Stimulated activated CD4-positive, alpha-beta T cell treated with anti-CD3 and anti-CD28 coated beads, Interleukin-4, amount 100 ng/mL, for 48 hours (primary cell): ENCODE measurements at places on chromosomes 2 and 18.

DNA sequence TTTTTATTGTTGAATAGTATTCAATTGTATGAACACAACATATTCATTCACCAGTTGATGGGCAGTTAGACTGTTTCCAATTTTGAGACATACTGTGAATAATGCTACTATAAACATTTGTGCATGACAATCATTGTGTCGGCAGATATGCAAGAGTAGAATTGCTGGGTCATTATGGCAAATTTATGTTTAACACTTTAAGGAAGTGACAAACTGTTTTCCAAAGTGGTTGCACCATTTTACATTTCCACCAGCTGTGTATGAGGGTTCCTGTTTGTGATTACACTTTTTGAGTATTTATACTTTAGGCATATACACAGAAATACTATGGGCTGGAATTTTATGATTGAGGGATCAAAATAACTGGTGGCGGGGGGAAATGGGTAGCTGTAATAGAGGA lies 61.2 kb downstream of the MAP4K3 start:
- no peak for DNase-seq

GRCh38 chr2:72561621-72562318 lies 264.1 kb downstream of the EXOC6B start:
- no peak for DNase-seq

DNA sequence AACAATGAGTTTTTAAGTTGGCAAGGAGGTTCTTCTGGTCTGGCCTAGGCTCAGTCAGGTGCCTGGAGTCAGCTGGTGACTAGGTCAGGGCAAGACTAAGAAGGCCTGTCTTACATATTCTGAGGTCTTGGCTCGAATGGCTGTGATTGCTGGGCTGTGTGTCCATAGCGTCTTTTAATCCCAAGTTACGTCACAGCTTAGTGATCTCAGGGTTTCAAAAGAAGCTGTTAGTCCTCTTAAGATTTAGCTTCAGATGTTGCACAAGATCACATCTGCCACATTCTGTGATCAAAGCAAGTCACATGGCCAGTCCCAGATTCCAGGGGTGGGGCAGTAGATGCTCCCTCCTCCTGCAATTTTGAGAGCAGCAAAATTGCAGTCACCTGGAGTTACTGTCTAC lies 61.3 kb downstream of the PKP4 start:
- DNase-seq: no peak

GRCh38 chr2:128686497-128686859 lies 367.8 kb upstream of the HS6ST1 start:
- no peak for DNase-seq

DNA sequence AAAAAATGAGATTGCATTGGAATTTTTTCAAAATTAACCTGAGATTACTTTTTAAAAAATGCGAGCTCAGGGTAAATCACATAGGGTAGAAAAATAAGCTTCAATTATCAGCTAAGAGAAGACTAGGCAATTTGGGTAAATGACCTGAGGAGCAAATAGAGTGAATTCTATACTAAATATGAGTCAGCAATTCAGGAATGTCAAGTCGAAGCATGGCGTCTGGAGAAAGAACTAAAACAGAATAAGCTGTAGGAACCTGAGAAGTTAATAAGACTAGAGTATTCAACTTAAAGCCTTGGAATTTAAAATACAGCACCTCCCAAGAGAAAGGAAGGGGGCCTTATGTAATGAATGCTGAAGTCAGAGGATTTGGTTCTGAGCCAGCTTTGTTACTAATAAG lies 487.0 kb downstream of the SUCLG1 start:
- no peak for DNase-seq

- DNase-seq: no peak
Observed at GRCh38 chr2:129847043-129847442, 132.4 kb upstream of the RAB6C start.

- DNase-seq: no peak
Observed at GRCh38 chr2:43169099-43169945, 57.1 kb downstream of the ZFP36L2 start.

DNA sequence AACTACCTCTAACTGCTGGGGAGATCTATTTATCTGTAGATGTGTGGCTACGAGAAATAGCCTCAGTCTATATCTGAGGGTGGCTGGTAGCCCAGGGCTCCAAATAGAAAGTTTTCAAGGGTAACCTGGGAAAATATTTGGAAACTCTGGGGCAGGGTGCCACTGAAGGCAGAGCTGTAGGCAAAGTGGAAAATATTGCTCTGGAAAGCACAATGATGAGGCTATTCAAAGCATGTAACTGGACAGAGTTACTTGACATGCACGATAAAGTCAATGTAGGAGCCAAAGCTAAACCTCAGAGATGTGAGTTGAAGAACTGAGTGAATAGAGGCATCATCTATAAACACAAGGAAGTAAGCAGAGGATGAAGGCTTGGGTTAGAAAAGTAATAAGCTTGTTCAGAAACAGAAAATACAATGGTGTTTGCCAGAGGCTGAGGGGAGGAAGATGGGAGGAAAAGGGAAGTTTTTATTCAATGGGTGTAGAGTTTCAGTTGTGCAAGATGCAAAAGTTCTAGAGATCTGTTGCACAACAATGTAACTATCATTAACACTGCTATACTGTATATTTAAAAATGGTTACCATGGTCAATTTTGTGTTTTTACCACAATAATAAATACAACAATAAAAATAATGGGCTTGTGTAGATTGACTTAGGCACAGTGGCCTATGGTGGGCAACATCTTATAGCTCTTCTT lies 171.6 kb downstream of the MBD2 start:
- DNase-seq: no peak

DNA sequence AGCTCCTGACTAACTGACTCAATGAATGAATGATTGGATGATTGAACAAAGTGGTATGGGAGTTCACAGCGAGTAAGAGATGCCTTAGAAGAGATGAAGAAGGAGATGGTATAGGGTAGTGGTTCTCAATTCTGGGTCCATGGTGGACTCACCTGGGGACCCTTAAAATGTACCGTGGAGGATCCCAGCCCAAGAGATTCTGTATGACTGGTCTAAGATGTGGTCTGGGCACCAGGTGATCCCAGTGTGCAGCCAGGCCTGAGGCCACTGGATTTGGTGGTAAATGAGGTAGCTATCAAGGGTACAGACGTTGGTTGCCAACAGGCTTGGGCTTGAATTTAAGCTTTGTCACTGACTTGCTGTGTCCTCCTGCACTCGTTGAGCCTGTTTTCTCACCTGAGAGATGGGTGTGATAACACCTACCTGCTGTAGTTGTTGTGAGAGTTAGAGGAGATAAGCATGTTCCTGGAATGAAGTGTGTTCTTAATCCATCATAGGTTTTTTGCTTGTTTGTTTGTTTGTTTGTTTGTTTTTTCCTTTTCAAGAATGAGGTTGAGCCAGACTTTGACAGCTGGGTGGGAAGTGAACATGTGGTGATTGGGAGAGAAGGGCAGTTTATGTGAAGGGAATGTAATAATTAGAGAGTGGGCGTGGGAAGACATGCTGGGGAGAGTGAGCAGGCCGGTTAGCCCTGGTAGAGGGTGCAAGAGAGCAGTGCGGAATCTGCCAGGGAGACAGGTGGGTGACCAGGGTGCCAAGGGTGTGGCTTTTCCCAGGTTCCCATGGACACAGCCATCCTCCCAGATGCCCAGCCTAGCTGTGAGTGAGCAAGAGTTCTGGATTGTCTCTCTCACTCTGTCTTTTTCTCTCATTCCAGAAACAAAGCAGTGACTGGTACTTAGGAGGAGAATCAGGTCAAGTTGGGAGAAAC lies 31.4 kb upstream of the IL1B start:
- no peak for DNase-seq

DNA sequence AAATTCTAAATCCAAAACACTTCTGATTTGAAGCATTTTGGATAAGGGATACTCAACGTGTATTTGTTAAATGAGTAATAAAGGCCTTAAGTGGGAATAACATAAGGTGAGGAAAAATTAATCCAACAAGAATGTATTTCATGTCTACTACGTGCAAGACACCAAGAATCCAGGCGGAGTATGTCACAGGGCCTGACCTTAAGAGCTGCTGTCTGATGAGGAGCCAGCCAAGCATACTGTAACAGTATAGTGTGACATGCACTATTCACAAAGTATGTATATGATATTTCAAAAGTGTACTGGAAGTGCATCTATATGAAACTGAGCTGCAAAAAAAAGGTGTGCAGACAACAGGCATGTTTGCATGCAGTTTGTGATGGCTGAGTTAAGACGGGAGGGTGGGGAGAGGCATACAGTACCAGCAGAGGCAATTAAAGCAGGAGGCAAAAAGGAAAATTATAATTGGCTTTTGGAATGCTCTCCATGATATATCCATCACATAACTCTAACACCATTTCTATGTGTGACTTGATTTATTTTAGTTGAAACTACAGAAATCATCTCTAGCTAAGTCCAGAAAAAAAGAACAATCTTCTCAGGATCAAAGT lies 18.2 kb downstream of the IWS1 start:
- no peak for DNase-seq

DNA sequence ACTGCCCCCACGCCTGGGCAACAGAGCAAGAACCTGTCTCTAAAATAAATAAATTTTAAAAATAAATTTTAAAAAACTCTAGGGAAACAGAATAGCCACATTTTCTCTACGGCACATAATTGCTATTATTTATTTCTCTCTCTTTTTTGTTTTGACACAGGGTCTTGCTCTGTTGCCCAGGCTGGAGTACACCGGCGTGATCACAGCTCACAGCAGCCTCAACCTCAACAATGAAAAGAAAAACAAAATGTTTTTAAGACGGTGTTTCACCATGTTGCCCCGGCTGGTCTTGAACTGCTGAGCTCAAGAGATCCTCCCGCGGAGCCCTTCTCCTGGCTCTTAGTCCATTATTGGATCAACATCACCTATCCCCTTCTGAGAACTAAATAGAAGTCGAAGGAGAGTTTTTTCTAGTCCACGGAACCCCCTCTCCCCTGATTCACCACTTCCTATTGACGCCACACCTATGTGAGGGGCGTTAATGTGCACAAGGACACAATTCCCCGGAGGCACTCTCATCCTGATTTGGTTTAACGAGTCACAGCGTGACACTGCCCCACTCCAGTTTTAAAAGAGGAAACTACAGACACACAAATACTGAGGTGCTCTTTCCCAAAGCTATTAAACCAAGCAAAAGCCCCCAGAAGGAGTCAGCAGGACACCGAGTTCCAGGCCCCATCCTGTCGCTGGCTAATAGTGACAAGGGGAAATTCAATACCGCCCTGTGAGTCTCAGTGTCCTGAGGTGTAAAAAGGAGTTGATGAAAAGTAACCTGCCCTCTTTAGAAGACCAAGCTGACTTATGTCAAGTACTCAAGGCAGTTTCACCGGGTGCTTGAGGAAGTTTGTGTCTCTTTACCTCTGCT lies 1.1 kb downstream of the NPC1 start:
- DNase-seq: no peak

DNA sequence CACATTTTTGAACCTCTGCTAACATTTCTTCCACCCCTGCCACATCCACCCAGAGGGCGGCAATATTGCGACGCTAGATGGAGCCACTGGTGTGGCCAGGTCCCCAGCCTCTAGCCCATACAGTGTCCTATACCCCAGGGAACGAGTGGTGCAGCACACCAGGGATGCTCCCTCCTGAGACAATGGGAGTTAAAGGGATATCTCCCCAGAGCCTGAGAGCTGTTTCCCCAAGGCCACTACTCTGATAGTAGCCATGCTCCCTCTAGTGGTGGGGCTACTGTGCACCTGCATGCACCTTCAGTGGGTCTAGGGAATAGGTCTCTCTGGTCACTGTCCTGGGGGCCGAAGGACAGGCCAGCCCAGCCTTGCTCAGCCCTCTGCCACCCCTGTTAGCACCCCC lies 336.4 kb upstream of the FSHR start:
- DNase-seq: no peak

DNA sequence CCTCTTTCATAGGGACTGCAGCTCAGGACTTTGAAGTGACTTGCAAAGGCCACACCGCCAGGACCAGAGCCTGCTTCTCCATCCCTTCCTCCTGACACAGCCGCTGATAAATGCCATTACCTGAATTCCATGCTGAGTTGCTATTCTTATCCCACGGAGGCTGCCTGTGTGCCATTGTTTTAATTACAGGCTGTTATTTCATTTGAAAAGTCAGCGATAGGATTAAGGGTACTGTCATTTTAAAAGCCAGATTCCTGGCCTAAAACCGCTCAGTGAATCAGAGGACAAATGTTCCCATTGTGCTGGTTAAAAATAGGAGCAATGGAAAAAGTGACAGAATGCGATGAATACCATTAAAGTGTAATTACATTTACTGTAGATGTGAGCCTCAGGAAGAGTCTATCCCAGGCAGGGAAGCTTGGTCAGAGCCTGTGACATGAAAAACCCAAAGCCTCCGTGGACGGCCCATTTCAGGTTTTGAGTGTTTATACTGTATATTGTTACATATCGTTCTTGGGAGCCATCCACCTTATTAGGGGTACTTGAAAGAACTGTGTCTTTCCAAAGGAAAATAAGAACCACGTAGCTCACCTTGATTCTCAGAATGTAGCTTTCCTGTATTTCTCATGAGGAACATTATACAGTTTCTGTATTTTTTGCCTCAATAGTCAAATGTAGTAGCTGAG lies 41.3 kb downstream of the PDCL3 start:
- DNase-seq: no peak

DNA sequence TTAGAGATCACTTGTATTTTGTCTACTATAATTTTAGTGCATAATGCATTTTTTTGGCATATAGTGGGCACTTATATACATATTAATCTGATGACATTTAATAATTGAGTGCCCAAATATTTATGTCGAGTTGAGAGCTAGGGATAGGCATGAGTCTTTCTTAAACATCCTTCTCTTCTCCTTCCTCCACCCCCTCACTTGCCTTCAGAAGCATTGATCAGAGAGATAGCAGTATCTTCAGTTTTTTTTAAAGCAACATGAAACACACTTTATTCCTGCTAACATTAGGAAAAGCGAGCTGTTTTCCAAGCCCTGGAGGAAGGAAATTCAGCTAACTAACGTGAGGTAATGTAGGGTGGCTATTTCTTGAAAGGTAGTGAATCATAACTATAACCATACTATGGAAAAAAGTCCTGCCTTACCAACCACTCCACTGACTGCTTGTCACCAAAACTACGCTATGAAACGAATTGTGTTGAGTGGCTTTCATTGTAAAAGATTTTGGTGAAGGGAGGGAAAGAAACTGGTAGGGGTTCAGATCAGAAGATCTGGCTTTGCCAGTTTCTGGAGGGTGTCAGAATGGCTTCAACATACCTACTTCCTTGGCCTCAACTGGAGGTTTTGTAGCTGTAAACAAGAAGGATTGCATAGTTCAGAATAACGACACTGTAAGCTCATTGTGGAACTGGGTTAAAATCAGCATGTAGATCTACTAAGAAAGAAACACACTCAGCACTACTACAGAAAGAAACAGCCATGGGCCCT lies 2.3 kb upstream of the ITGA4 start:
- DNase-seq: no peak

DNA sequence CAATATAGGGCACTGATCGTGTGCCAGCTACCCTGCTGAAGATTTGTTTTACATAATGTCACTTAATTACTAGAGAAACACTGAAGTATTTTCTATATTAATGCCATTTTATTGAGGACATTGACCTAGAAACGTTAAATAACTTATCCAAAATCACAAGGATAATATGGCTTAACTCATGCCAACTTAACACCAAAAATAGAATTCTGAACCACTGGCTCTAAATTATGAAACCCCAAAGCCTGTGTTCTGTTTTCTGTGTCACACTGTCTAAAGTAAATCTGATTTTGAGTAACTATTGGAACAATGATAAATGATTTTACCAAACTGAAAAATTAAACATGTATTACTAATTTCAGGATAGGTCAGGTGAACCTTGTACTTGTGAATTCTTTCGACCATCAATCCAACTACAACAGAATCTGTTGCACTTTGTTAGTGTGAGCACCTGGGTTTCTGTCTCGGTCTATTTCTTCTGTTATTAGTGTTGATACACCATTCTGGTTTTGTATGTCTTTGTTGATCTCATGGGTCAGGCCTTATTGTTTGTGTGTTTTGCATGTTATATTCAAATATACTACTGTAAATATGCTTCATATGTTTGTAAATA lies 48.2 kb upstream of the CCDC141 start:
- no peak for DNase-seq
